Left ventricle myocardium inferior (tissue), 1 donor: ENCODE measurements at places on chromosomes 16 and 17. TPM values are rescaled to one million over a fixed set of nuclear protein-coding genes. Genes with fewer than 3 reads are reported as not detected.

Gene MRM3
- total RNA-seq, result 18.7 TPM

Gene GCGR
- total RNA-seq, result not detected

Gene SCIMP
- 0.74 TPM for total RNA-seq

Gene KRT39
- total RNA-seq, result not detected

Gene MYH13
- total RNA-seq, result not detected

Gene RAB37
- 1.9 TPM for total RNA-seq

Gene ZSCAN10
- not detected for total RNA-seq

Gene GSDMA
- total RNA-seq, result 0.66 TPM

Gene PRR11
- 1.5 TPM for total RNA-seq

Gene KREMEN2
- not detected for total RNA-seq

Gene KIF2B
- not detected for total RNA-seq

Gene C17orf100
- 0.69 TPM for total RNA-seq

Gene CCL4L2
- total RNA-seq, result not detected

Gene NAGS
- total RNA-seq, result 0.11 TPM

Gene ZNF48
- 5.0 TPM for total RNA-seq

Gene ATP6V0C
- total RNA-seq, result 128 TPM

Gene TEKT1
- not detected for total RNA-seq

Gene ADAP2
- 7.0 TPM for total RNA-seq

Gene HSD11B2
- 0.99 TPM for total RNA-seq

Gene KRT9
- total RNA-seq, result not detected

Gene TPPP3
- 15.5 TPM for total RNA-seq

Gene HOXB7
- total RNA-seq, result 0.16 TPM

Gene CHAD
- total RNA-seq, result not detected

Gene LHX1
- total RNA-seq, result not detected

Gene OTOP3
- not detected for total RNA-seq

Gene CNEP1R1
- total RNA-seq, result 18.9 TPM

Gene HS3ST3A1
- total RNA-seq, result 0.16 TPM

Gene RPAIN
- total RNA-seq, result 28.4 TPM

Gene CCL1
- not detected for total RNA-seq

Gene GDPD3
- total RNA-seq, result 2.3 TPM

Gene CA4
- 12.9 TPM for total RNA-seq

Gene MEFV
- total RNA-seq, result 0.49 TPM

Gene WNT3
- 0.96 TPM for total RNA-seq

Gene CCL7
- not detected for total RNA-seq

Gene PRR35
- total RNA-seq, result not detected

Gene FBXO39
- total RNA-seq, result not detected

Gene SIAH1
- 11.5 TPM for total RNA-seq

Gene PRSS36
- total RNA-seq, result 1.4 TPM

Gene TMEM114
- total RNA-seq, result not detected

Gene TNFRSF13B
- total RNA-seq, result not detected

Gene TMEM186
- 16.4 TPM for total RNA-seq

Gene LYRM9
- 8.3 TPM for total RNA-seq

Gene RNU2-1
- 5,474 TPM for total RNA-seq

Gene ADPRM
- total RNA-seq, result 4.2 TPM

Gene HSD3B7
- 5.5 TPM for total RNA-seq

Gene SOX8
- 0.96 TPM for total RNA-seq

Gene SMIM36
- not detected for total RNA-seq

Gene SPAG7
- 158 TPM for total RNA-seq

Gene DYNLRB2
- not detected for total RNA-seq

Gene CHD9NB
- 0.77 TPM for total RNA-seq

Gene ZNF205
- total RNA-seq, result 8.0 TPM

Gene GRAPL
- total RNA-seq, result 1.5 TPM
